Cortex of kidney (tissue), 1 donor: ENCODE measurements at places on chromosomes 7 and 10.

DNA sequence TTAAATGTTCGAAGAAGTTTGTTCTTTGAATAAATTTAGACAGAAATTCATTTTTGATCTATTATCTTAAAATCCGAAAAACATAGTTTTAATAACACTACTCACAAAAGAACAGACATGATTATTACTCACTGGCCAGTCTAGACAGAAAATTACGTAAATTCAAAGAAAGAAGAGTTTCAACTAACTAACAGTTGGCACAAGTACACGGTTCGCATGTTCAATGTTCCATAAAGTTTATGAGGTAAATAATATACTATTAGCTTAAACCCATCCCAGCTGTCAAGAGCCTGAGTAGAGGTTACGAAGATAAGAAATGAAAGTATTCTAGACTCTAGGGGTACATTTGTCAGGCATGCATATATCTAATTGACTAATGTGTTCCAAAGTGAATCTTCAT lies 151.8 kb upstream of the ASAH2 start:
- no peak for DNase-seq

DNA sequence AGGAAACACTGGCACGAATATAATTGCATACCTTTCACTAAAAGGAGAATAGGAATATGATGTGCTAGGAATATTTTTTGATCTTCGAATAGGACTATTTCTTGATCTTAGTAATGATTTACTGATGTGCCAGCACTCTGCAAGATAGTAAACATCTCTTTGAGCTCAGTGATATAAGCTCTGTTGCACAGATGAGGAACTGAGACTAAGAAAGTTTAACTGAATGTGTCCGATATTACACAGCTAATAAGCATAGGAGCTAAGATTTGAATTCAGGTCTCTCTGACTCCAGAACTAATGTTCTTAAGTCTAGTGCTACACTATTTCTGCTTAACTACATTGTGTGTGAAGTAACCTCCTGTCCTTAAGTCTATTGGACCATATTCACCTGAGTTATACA lies 98.4 kb upstream of the PTPRZ1 start:
- DNase-seq = no peak

DNA sequence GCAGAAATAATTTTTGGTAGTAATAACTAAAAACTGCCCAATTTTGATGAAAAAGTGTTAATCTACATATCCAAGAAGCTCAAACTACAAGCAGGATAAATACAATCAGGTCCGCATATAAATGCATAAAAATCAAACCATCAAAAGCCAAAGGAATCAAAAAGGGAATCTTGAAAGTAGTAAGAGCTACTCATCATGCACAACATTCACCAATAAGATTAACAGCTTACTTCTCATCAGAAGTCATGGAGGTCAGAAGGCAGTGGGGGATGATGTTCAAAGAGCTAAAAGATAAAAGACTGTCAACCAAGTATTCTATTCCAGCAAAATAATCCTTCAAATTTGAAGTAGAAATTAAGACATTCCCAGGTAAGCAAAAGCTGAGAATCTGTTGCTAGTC lies 76.4 kb downstream of the CRPPA start:
- DNase-seq = no peak

- no peak for DNase-seq
Measured at GRCh38 chr10:131049016-131049415, 262.5 kb downstream of the TCERG1L start.

GRCh38 chr10:126508535-126509040 lies 120.3 kb upstream of the ADAM12 start:
- DNase-seq = no peak

- no peak for DNase-seq
Measured at GRCh38 chr10:79239924-79240581, 107.2 kb upstream of the PPIF start.
